ENCODE measurements at places on chromosomes 11 and 22.

- no peak for DNase-seq
Measured at GRCh38 chr11:30487200-30487898, 98.8 kb downstream of the MPPED2 start.

DNA sequence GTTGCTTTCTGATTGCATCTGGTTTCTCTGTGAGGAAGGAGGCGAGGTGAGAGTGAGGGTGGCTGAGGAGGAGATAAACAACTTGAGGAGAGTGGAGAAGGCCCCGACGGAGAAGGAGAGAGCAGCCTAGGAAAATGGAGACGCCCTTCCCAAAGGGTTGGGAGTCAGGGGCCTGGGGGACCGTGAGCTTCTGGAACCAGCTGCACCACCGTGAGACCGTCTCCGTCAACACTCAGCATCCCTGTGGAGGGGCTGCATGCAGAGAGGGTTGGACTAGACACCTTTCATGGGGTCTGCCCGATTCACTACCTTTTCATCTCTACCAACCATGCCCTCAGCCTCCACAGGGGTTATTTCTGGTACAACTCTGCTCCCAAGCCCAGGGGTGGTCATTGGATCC, 13.3 kb upstream of the KMT5B start:
- DNase-seq: no peak

DNA sequence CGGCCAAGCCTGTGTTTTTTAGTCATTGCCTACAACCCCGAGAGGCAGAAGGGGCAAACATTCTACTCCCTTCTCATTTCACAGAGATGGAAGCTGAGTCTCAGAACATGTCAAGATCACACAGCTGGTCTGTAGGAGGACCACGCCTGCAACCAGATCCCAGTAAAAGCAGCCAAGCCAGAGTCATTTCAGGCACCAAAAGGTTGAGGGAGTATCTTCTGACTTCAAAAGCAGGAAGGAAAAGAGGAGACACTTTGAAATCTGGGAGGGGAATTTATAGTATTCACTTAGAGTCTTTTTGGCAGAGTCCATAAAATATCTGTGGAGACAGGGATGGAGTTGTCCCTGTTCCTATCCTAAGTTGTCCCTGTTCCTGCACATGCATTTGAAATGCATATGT, 17.9 kb upstream of the ZDHHC13 start:
- no peak for DNase-seq

- DNase-seq: no peak
Measured at GRCh38 chr11:112971827-112972226, 10.6 kb downstream of the NCAM1 start.

DNA sequence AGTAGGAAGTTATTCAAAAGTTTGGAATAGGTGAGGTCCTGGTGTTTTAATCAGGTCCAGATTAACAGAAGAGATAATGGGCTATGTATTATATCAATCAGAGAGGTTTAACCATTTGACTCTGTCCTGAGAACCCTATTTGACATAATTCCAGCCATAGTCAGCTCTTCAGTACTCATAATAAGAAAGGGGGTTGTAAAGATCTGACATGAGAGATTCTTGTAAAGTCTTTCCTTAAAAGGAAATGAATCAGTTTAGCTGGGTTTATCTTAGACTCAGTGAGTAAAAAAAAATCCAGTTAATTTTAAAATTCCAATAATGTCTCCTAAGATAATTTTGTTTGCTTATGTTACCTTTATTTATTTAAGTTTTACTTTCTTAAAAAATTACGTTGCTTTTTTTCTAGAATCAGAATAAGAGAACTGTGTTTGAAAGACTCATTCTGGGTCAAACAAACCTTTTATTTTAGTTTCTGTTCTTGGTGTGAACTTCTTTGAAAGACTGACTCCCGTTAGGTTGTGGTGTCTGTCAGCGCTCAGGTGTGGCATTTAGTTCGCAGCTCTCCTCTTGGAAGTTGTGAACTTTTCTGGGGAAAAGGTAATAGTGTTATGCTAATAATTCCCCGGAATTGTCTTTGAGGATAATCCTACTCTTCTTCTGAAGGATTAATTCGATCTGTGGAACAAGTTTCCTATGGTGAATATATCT, 20.5 kb downstream of the NUCB2 start:
- no peak for DNase-seq
